ENCODE measurements at places on chromosomes 4 and X. TPM values are rescaled to one million over a fixed set of nuclear protein-coding genes. Genes with fewer than 3 reads are reported as not detected.

DNA sequence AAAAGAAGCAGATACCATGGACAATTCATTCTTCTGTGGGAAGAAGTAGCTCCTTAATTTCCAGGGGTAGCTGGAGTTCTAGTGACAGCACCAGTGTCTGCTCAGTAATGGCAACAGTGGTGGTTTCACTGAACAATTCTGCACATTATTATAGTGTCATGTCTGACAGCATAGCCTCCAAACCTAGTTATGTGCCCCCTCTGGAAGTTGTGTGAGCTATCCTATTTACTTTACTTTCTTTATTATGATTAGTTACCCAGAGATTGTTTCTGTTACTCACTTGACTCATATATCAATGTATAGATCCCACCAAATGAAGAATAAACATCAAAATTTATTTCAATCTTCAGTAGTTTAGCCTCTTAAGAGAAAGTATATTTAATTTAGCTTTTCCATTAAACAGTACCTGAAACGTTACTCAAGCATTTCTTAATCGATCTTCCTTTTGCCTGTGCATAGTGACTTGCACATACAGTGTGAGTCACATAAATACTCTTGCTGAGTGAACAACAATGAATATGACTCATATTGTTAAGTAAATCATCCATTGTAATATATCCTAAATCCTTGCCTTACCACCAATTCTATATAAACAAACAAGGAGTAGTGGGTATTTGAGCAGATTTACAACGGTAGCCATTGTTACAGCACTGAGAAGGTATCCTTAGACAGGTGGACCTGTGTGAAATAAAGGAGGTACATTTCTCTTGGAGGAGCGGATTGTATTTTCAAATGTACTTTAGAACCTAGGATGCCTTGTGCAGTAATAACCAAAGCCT is 534.7 kb downstream of the ANKRD50 start:
- peak overlapping the region; percentile 67 for H3K27ac ChIP-seq
- no peak for DNase-seq
- peaks cover 3% of the 10 kb centered on the region for H3K4me1 ChIP-seq
- H3K4me3 ChIP-seq, result no peak overlapping the region
- H3K36me3 ChIP-seq, result no peaks in the 10 kb centered on the region

PPP2R2C gene
- total RNA-seq, result 2.2 TPM

CLDN2 gene
- total RNA-seq, result 0.43 TPM

RAB41 gene
- not detected for total RNA-seq

MAGEA11 gene
- not detected for total RNA-seq

GRCh38 chrX:15321447-15321846 is 6.0 kb upstream of the ASB11 start:
- no peaks in the 10 kb centered on the region for H3K4me1 ChIP-seq
- H3K27me3 ChIP-seq, result no peaks in the 10 kb centered on the region
- no peak overlapping the region for H3K4me3 ChIP-seq
- no peaks in the 10 kb centered on the region for H3K36me3 ChIP-seq

- no peak for DNase-seq
- H3K27me3 ChIP-seq, result no peaks in the 10 kb centered on the region
- no peak overlapping the region for H3K27ac ChIP-seq
- no peaks in the 10 kb centered on the region for H3K4me1 ChIP-seq
Observed at GRCh38 chr4:125254106-125254505, 60.6 kb upstream of the FAT4 start.

GRCh38 chrX:10175319-10175871 is 18.6 kb downstream of the CLCN4 start:
- H3K4me3 ChIP-seq, result no peak overlapping the region
- H3K36me3 ChIP-seq, result no peaks in the 10 kb centered on the region
- no peaks in the 10 kb centered on the region for H3K27me3 ChIP-seq
- no peak for DNase-seq
- peak overlapping the region; percentile 41 for H3K27ac ChIP-seq

- peaks cover 6% of the 10 kb centered on the region for H3K36me3 ChIP-seq
- DNase-seq, result no peak
- peaks cover 2% of the 10 kb centered on the region for H3K4me1 ChIP-seq
- peak overlapping the region; percentile 51 for H3K27ac ChIP-seq
- no peaks in the 10 kb centered on the region for H3K27me3 ChIP-seq
- no peak overlapping the region for H3K4me3 ChIP-seq
Observed at GRCh38 chr4:40948014-40948413, 198.3 kb downstream of the NSUN7 start.

DNA sequence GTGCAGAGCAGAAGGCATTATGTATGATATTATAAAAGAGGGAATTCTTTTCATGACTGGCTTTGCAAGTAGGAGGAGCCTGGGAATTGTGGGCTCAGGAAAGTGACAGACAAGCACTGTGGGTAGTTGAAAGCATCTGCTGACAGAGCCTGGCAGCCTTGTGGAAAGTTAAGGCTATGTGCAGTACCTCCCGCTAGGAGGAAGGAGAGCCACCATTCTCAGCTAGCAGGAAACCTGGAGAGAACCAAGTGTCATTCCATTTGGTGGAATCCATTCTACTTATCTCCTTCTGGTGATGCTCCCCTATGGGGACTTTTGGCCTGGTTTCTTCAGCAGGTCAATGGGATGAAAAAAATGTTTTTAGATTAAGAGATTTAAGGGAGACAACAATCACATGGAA is 81.8 kb downstream of the ASB9 start:
- no peaks in the 10 kb centered on the region for H3K36me3 ChIP-seq
- no peak overlapping the region for H3K27ac ChIP-seq
- no peak overlapping the region for H3K4me3 ChIP-seq
- no peak for DNase-seq
- no peaks in the 10 kb centered on the region for H3K27me3 ChIP-seq

DNA sequence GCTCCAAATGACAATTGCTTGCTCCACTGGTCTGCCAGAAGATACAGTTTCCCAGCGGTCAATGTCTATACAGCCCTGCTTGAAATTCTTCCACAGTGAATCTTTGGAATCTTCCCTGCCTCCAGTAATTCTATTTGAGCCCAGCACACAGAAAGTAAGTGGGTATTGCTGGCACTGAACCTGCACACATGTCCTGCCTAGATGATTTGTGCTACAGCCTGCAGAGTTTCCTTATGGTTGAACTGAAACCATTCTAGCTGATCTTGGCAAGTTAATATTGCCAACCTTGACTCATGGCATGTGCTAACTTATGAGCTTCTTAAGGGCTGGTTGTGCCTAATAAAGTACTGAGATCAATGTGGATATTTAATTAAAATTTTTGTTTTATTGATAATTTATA is 553.8 kb upstream of the GNPDA2 start:
- H3K4me1 ChIP-seq, result no peaks in the 10 kb centered on the region
- DNase-seq, result no peak
- H3K36me3 ChIP-seq, result no peaks in the 10 kb centered on the region

DNA sequence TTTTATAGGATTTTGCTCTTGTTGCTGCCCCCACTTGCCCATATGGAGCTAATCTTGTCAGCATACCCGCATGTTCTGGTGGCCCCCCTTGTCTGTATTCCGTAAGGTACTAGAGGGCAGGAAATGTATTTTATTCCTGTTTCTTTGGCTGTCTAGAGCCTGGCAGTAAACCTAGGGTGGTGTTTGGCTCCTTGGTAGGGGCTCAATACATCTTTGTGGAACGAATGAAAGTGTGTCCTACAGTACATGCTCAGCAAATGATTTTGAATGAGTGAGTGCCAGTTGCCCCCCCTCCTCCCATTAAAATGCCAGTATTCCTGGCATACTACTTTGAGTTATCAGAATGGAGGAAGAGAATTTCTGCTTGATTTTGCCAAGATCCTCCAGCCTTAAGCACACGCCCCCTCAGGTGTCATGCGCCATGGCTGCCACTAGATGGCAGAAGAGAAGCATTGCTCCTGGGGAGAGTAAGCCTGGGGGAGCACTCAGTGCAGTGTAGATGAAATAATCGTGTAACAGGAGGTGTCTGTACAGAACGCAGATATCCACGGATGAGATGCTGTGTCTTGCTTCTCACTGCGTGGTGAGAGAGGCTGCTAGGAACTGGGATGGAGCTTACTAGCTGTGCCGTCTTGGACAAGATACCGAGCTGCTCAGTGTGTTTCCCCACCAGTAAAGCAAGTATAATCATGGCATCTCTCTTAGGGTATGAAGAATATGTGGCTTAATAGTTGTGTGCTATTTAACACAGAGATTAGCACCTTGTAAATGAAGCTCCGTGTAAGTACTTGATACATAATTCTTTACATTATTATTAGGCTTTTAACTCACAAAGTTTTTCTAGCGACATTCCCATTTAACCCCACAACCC is 17.2 kb upstream of the RNF212 start:
- no peaks in the 10 kb centered on the region for H3K4me1 ChIP-seq
- H3K36me3 ChIP-seq, result no peaks in the 10 kb centered on the region
- H3K27ac ChIP-seq, result no peak overlapping the region
- peak; percentile 79 for DNase-seq
- no peak overlapping the region for H3K4me3 ChIP-seq

DNA sequence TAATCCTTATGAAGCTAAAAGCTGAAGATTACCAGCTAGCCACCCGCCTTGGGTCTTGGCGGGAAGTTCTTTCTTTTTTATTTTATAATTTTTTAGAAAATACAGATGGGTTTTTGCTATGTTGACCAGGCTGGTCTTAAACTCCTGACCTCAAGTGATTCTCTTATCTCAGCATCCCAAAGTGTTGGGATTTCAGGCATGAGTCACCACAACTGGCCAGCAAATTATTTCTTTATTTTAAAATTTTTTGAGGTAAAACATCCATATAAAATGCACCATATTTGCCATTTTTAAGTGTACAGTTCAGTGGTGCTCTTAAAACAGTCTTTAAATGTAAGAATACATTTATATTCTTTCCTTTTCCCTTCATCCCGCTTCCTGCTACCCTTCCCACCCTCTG is 40.6 kb upstream of the ANTXR2 start:
- no peak overlapping the region for H3K4me3 ChIP-seq
- H3K27me3 ChIP-seq, result no peaks in the 10 kb centered on the region
- no peaks in the 10 kb centered on the region for H3K36me3 ChIP-seq
- DNase-seq, result no peak
- H3K27ac ChIP-seq, result no peak overlapping the region
- no peaks in the 10 kb centered on the region for H3K4me1 ChIP-seq

GRCh38 chr4:29142708-29143107 is 1577.5 kb upstream of the PCDH7 start:
- no peaks in the 10 kb centered on the region for H3K36me3 ChIP-seq
- no peaks in the 10 kb centered on the region for H3K27me3 ChIP-seq
- no peak for DNase-seq
- no peaks in the 10 kb centered on the region for H3K4me1 ChIP-seq
- no peak overlapping the region for H3K4me3 ChIP-seq
- no peak overlapping the region for H3K27ac ChIP-seq

FGG gene
- total RNA-seq, result 40.3 TPM

MAGEE2 gene
- total RNA-seq, result not detected

- no peak overlapping the region for H3K4me3 ChIP-seq
- no peaks in the 10 kb centered on the region for H3K27me3 ChIP-seq
- no peaks in the 10 kb centered on the region for H3K36me3 ChIP-seq
- H3K4me1 ChIP-seq, result no peaks in the 10 kb centered on the region
Observed at GRCh38 chrX:7996414-7996813, 69.2 kb upstream of the PNPLA4 start.

DNA sequence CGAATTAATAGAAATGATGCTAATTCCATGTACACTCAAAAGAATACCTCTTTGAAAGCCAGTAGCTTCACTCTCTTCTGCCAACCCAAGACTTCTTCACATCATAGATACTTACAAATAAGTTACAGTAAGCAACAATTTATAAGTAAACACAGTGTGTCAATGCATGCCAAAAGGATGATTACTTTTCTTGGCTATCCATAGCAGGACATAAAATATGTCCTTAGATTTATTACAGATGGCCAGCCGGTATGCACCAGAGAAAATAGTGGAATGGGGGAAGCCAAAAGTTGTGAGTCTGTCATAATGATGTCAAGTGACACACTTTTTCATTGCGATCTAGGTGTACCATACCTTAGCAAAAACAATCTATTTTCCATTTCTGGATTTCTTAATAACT is 631 bp upstream of the BMX start:
- H3K36me3 ChIP-seq, result no peaks in the 10 kb centered on the region
- DNase-seq, result no peak
- H3K27me3 ChIP-seq, result no peaks in the 10 kb centered on the region
- H3K4me1 ChIP-seq, result no peaks in the 10 kb centered on the region
- no peak overlapping the region for H3K27ac ChIP-seq

- H3K27me3 ChIP-seq, result no peaks in the 10 kb centered on the region
- no peaks in the 10 kb centered on the region for H3K36me3 ChIP-seq
Observed at GRCh38 chrX:40132751-40133150, 35.0 kb upstream of the BCOR start.

PGAM4 gene
- not detected for total RNA-seq

GRCh38 chr4:10587296-10587695 is 97.3 kb downstream of the CLNK start:
- no peaks in the 10 kb centered on the region for H3K36me3 ChIP-seq
- H3K27me3 ChIP-seq, result no peaks in the 10 kb centered on the region
- H3K27ac ChIP-seq, result no peak overlapping the region

GRCh38 chr4:11343536-11343935 is 85.2 kb downstream of the HS3ST1 start:
- no peaks in the 10 kb centered on the region for H3K27me3 ChIP-seq
- H3K27ac ChIP-seq, result no peak overlapping the region
- H3K4me1 ChIP-seq, result no peaks in the 10 kb centered on the region
- no peaks in the 10 kb centered on the region for H3K36me3 ChIP-seq

DNA sequence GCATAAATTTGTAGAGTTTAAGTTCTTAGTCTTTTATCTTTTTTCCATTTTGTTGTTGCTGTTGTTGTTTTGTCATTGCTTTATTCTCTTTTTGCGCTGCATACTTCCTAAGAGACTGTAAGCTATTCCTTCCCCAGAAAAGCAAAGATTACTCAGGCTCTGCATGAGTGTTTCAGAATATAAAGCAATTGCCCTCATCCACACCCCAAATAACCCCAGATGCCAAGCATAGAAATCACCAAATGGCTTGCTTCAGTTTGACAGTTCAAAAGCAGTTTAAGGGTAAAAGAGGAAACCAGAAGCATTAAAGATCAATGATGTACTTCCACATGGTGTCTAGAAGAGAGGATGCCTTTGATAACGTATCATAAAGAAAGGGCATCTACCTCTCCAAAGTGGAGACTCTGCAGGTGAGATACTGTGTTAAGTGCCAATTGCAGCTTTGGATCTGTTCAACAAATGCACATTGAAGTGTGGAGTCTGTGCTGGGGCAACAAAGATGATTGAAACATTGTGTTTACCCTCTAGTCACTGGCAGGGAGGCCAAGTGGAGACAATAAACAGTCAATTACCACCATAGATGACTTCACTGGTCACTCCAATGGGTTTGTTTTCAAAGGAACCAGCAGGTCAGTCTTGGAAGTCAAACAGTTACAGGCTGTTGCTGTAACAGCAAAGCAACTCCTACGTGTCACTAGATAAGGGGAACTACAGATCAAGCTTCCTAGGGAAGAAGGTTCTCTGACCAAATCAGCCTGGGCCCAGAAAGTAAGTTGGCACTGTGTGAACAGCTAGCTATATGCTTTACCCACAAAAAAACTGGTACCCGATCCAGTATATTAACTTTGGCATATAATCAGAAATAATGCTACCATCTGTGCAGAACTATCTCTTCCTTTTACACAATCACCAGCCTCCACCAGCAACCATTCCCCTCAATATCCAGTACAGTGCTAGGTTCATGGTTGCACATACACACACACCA is 40.6 kb upstream of the IL21 start:
- H3K4me3 ChIP-seq, result no peak overlapping the region
- peaks cover 5% of the 10 kb centered on the region for H3K4me1 ChIP-seq
- H3K36me3 ChIP-seq, result no peaks in the 10 kb centered on the region
- no peak for DNase-seq
- H3K27ac ChIP-seq, result no peak overlapping the region

CDKL5 gene
- total RNA-seq, result 18.6 TPM

All from ascending aorta (tissue), 2 donors.